ENCODE measurements at places on chromosomes 2 and 18.

GRCh38 chr2:15107137-15107536 lies 454.0 kb downstream of the NBAS start:
- no peak for DNase-seq

GRCh38 chr2:44615950-44616518 lies 254.3 kb downstream of the CAMKMT start:
- DNase-seq, result no peak

- DNase-seq, result peak; percentile 10
Observed at GRCh38 chr2:6864923-6865345, 773 bp downstream of the CMPK2 start.

- no peak for DNase-seq
Observed at GRCh38 chr18:35662293-35663062, 80.9 kb downstream of the GALNT1 start.

DNA sequence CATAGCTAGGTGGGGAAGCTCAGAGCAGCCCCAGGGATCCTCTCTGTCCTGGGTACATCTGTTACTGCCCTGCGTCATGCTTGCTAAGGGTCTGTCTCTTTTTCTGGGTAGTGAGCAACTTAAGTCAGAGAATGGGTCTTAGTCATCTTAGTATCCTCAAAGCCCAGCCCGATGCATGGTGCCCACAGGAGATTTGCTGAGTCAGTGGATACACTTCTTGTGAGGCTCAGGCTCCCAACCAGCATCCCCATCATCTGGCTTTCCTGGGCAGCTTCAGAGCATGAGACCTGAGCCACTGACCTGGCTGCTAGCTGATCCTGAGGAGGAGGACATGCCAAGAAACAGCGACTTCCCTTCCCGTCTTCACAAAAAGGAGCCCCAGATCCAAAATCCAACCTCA lies 10.0 kb downstream of the FOXI3 start:
- DNase-seq, result no peak

DNA sequence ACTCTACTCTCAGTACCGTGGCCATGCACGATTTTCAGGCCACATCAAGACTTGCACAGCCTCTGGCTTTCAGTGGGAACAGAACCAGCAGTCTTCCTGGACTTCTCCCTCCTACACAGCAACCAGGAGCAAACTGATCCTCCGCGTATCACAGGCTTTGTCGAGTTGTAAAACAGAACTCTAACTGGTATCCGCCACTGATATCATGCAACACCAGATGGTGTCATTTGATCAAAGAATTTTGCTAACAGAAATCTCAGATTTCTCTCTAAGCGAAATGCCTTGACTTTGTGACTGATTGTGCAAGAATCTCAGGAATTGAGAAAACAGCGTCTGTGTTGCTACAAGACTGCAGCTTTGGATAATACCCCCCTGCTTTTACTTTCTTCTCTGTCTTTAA lies 85.7 kb downstream of the COPS8 start:
- DNase-seq, result no peak

DNA sequence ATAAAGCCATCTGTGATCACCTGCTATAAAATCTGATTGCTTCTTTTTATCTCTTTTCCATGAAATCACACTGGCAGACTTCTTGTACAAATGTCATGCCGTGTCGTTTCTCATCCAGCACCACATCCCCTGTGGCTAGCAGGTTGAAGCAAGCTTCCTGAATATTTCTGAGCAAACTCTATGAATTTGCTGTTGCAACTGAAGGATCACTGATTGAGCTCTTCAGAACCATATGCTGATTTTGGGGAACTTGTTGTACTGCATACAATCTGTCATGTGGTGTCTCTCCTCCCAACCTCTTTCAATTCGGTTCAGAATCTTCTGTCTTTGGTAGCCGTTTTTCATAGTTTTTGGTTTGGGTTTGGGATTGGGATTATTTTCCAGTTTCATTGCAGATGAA lies 57.7 kb upstream of the RBMS1 start:
- DNase-seq, result no peak

DNA sequence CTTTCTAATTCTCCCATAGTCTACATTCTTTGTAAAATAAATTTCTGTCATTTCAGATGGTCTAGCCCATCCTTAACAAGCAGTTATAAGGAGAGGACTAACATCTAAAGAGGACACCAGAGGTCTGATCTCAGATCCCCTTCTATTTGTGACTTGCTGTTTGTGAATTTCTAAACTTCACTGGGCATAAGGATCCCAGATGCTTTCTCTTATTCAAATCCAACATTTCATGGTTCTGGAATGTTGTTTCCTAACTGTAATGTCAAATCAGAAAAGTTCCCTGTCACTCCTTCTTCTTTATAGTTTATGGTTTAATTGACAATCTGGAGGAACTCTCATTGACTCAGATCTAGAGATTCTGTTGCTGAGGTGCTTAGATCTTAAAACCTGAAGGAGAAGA lies 430.2 kb downstream of the MEIS1 start:
- DNase-seq, result no peak

- DNase-seq, result no peak
Observed at GRCh38 chr2:67974559-67975430, 88.0 kb downstream of the C1D start.

DNA sequence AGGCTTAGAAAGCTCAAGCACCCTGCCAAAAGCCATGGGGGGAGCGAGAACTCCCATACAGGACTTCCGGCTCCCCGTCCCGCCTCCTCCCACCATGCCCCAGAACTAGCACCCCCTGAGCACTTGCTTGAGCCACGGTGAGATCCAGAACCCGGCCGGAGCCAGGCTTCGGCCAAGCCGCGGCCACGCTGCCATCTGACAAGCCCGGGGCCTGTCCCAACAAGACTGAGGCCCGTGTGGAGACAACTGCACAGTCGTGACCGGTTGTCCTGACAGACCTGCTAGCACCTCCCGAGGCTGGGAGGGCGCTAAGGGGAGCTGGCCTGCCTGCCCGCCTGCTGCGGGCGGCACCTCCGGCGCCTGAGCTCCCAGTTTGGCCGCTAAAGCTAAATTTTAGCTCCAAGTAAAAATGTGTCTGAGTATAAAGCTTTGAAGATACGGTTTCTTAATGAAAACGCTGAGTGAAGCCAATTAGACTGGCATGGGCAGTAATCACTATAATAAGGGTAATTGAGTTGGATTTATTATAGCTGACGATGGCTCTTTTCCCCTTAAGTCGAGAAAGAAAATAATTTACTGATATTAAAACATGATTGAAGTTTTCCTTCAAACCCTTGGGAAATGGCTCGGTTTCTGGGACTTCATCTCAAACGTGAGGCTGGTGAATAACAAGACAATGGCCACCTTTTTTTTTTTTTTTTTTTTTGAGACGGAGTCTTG lies 78.3 kb upstream of the ODC1 start:
- no peak for DNase-seq

DNA sequence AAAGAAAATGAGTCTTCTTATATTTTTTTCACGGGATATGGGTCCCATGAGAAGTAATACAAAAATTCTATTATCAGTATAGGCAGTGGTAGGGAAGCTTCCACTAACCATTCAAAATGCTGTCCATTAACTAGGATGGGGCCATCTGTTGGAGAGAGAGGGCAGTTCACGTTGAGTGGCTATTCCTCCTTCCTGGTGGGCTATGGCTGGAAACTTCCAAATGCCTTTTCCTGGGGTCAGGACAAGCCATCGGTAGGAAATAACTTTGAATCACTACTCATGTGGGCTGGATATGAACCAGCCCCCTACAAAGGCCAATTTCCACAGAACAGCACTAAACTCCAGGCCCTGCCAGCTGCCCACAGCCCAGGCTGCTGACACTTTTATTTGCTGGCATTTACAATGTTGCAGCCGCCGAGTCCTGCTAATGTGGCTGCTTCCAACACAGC lies 156.1 kb upstream of the HNRNPA3 start:
- DNase-seq, result no peak

DNA sequence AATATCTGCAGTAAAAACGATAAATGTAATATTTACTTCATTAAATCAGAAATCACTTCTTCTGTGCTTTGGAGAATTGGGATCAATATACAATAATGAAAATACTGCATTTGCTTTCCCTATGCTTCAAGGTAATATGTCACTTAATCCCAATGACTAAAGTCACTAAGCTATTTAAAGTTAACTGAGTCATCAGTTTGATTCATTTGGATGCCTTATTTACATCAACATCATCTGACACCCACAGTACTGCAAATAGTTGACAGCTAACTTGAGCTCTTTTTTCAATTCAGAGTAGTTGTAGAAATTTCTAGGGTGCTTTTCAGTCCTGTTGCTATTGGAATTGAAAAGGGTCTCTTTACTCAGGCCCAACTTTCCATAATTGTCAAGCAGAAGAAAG lies 776.9 kb upstream of the FSHR start:
- DNase-seq, result no peak

DNA sequence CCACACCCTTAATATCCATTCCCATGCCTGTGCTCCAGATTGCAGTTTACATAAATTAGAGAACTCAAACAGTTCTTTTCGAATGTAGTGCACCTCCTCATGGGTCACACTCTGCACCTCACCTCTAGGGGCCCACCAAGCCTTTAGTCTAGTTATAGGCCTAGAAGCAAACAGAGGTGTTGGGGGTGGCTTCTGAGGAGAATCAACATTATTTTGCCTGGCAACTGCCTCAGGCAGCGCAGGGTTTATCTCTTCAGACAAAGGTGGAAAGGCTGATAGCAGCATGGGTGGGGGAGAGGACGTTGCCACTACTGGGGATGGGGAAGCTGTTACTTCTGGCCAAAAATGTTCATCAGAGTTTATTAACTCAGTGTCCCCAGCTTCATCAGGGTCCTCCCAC lies 5.0 kb upstream of the GYPC start:
- no peak for DNase-seq

GRCh38 chr2:141423124-141423523 lies 707.7 kb downstream of the LRP1B start:
- no peak for DNase-seq

DNA sequence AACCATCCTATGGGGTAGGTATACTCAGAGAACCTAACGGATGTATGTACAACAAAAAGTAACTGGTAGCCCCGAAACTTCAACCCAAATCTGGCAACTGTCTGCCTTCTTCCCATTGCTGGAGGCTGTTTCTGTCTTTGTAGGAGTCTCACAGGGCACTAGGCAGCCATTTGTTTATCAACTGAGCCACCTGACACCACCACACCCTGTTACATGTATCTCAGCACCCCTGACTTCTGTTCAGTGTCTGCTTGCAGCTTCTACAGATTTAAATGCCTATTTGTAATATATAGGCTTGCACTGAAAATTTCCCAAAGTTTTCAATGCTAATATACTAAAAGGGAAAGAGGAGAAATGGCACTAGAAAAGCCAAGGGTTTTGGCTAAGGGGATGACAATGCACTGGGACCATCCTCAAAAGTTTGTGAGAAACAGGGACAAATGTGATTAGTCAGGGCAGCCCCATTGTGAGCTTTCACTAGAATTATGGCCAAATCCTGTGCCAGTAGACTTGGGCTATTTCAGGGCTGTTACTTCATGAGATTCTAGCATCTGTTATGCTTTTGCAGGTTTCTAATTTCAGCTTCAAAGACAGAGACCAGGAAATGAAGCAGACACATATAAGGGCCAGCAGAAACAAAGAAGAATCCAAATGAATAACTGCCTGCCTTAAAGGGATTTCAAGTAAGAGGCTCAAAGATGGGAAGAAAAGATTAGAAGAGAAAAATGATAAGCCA lies 103.3 kb downstream of the MYO5B start:
- no peak for DNase-seq

GRCh38 chr2:174581491-174581890 lies 16.1 kb downstream of the WIPF1 start:
- no peak for DNase-seq

GRCh38 chr2:60453301-60453700 lies 100.2 kb downstream of the BCL11A start:
- no peak for DNase-seq

DNA sequence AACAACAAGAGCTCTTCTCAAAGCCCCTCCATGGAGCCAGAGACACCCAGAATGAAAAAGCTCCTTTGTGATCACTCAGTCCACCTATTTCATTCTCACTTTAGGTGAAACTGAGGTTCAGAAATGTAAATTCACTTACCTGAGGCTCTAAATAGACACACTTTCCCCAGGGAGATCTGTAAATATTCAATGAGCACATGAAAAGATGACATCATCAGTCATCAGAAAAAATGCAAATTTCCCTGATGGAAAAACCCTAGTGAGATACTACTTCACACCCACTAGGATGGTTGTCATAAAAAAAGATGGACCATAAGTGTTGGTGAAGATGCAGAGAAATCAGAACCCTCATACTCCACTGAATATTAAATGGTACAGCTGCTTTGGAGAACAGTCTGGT lies 339.2 kb downstream of the EN1 start:
- DNase-seq, result no peak

- DNase-seq, result no peak
Observed at GRCh38 chr2:220143336-220143735, 515.9 kb downstream of the SLC4A3 start.

DNA sequence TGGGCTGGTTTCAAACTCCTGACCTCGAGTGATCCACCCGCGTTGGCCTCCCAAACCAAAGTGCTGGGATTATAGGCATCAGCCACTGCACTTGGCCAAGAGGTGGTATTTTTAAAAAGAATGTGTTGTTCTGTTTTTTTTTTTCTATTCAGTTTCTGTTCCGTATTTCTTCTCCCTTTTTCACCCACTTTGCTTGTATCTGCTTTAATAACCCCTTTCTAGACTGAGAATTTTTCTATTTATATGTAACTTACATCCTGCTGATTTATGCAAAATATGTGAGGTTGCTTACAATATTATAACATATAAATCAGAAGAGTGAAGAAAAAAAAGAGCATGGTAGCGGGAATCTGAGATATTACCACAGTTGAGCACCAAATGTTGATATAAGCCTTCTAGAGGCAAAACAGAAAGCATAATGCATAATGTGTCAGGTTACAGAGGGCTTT lies 17.2 kb upstream of the LYPD6B start:
- no peak for DNase-seq

DNA sequence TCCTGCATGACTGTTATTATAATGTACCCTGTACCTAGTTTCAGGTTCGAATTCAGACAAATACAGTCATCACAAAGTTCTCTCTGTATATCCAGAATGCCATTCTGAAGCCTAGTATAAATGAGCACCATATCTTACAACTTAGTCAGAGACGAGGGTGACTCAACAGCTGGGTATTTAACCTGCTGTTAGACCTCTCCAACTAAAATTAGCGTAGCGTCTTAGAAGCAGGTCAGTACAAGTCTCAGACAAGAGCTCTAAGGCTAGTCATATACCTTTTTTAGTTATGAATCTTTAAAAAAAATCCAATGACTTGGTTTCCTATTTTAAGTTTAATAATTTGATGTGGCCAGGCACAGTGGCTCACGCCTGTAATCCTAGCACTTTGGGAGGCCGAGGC lies 74.1 kb downstream of the CABYR start:
- DNase-seq, result no peak

- no peak for DNase-seq
Observed at GRCh38 chr2:156038021-156038420, 294.5 kb downstream of the NR4A2 start.

GRCh38 chr2:98819231-98819766 lies 88.4 kb upstream of the MGAT4A start:
- no peak for DNase-seq

DNA sequence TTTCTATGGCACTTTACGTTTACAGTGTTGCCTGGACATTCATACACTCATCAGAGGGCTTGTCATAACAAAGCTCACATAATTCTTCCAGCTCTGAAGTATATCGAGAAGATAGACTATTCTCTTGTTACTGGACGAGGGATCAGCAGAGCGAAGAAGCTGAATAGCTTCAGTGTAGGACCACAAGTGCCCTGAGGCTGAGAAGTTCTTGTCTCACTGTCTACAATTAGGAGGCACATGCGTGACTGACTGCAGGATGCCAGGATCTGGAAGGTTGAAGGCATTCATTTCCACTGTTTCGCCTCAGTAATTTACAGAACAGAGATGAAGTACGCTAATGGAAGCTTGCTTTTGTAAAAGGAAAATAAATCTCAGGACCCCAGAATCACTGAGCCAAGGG lies 9.6 kb downstream of the SH3YL1 start:
- no peak for DNase-seq

- no peak for DNase-seq
Observed at GRCh38 chr18:65754121-65754520, 3.3 kb downstream of the CDH7 start.
